Smooth muscle cell of trachea (primary cell): ENCODE measurements at places on chromosomes 1 and 21. TPM values are rescaled to one million over a fixed set of nuclear protein-coding genes. Genes with fewer than 3 reads are reported as not detected.

Gene PYGO2
- total RNA-seq = 12.4 and 16.9 TPM in 2 replicates

Gene RABGGTB
- 56.1 and 79.8 TPM in 2 replicates for total RNA-seq

Gene GBP2
- total RNA-seq = 47.7 and 60.5 TPM in 2 replicates

Gene KDF1
- not detected in 2 replicates for total RNA-seq

Gene FALEC
- 1.5 TPM in 1 of 2 replicates, not detected in the other for total RNA-seq
